GM12865 (cell line): ENCODE measurements at places on chromosomes 12 and 14.

GRCh38 chr12:46149079-46149464 is 119.8 kb downstream of the SLC38A1 start:
- no peak for DNase-seq

DNA sequence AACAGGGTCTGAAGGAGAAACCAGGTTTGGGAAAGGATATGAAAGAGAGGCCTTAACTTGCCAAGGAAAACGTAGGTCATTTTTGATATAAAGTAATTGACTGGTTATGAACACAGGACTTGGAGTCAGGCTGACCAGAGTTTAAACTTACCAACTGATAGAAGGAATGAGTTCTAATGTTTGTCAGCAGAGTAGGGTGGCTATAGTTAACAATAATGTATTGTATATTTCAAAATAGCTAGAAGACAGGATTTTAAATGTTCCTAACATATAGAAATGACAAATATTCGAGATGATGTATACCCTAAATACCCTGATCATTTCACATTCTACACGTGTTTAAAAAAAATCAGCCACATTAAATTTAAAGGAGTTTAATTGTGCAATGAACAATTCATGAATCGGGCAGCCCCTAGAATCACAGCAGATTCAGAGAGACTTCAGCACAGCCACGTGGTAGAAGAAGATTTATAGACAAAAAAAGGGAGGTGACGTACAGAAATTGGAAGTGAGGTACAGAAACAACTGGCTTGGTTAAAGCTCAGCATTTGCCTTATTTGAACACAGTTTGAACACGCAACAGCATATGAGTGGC is 52.5 kb upstream of the PLEKHG7 start:
- no peak for DNase-seq

DNA sequence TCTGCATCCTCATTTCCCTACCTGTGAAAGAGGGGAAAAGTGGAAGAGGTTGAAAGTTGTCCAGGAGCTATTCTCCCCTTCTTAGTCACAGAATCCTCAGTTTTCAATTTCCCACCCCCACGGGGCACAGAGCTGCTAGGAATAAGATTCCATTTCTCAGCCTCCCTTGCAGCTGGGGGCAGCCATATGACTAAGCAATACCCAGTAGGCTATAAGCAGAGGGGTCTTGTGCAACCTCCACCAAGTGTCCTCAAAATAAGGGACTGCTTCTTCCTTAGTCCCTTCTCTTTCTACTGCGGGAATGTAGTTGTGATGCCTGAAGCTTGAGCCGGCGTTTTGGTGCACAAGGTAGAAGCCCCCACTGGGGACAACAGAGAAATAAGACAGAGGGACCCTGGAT is 40.9 kb downstream of the VWF start:
- no peak for DNase-seq

- no peak for DNase-seq
These were observed 80.6 kb upstream of the GSC start for GRCh38 chr14:94850309-94851211.

GRCh38 chr12:103676893-103677292 is 89.8 kb downstream of the STAB2 start:
- DNase-seq: no peak
